Upper lobe of left lung (tissue), 6 donors: ENCODE measurements at places on chromosomes 5 and 9.

DNA sequence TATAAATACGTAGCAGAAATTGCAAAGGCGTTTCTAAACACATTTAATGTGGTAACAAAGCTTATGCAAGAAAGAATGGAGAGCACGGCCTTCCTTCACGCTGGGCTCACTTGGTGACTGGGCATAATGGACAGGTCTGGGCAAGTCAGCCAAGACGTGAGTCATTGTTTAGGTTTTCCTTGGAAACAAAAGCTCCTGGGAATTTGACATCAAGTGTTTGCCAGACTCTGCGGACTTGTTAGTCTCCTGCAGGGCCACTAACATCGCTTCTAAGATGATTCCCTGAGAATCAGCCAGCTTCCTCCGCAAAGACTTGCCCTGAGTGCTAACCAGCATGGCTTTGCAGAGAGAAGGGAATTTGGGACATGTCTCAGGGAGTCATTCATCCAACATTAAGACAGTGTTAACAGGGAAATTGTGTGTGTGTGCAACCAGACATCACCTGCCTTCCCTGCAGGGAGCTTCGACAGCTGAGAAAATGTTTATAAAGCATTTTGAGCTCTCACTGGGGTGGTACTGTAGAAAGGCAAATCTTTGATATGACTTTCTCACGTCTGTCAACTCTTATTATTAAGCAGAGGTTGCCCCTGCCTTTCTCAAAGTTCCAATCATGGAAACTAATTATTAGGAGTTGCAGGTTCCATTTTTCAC lies 182.5 kb downstream of the NTRK2 start:
- no peak for DNase-seq

DNA sequence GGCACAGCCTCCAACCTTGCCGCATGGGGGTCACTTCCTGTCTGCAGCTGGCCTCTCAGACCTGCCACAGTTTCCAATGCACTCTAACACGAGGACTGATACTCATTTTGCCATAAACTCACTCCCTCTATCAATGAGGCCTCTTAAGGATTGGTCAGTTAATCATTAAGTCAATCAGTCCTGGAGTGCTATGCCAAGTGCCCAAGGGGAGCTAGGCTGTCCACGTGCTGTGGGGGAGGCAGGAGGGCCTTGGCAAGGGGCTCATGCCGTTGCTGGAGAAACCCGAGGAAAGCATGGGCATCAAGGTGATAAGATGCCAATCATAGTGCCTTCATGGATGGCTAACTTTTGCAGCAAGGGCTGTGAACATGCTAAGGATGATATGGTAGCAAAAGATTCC lies 1.7 kb upstream of the ALDH1B1 start:
- no peak for DNase-seq

DNA sequence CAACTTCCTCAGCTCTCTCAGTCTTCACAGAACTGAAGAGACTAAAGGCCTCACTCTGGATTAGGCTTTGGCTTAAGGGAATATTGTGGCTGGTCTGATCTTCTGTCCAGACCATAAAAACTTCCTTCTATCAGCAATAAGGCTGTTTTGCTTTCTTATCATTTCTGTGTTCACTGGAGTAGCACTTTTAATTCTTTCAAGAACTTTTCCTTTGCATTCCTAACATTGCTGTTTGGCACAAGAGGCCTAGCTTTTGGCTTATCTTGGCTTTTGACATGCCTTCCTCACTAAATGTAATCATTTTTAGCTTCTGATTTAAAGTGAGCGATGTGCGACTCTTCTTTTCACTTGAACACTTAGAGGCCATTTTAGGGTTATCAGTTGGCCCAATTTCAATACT lies 88.7 kb upstream of the ACOT12 start:
- DNase-seq = no peak

DNA sequence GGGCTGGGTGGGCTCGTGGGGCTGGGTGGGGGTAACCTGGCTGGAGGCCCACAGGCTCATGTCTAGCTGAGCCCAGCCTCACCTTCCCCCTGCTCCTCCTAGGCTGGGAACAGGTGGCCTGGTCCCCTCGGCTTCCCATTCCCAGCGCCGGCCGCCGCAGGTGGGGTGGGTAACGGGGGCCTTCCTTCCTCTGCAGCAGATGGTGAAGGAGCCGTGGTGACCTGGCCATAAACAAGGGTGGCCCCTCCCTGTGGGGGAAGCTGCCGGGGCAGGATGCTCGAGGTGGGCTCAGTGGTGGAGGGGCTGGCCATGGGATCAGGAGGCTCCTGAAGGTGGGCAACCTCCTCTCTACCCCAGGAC lies 41.0 kb upstream of the EGFL7 start:
- DNase-seq = peak; percentile 80

GRCh38 chr9:99590410-99590809 lies 231.3 kb upstream of the NR4A3 start:
- no peak for DNase-seq

GRCh38 chr9:22382331-22382730 lies 64.3 kb upstream of the DMRTA1 start:
- no peak for DNase-seq

DNA sequence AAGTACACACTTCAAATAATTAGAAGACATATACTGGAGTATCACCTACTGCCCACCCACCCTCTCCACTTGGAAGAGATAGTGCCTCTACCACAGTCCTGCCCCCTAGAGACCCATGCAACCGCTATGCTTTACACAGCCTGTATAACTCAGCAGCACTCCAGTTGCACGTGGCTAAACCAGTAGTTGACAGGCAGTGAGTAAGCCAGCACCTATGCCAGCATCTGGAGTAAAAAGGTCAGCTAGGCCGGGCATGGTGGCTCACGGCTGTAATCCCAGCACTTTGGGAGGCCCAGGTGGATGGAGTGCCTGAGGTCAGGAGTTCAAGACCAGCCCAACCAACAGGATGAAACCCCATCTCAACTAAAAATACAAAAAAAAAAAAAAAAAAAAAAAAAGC lies 356.4 kb downstream of the NR2F1-AS1 start:
- DNase-seq = no peak

DNA sequence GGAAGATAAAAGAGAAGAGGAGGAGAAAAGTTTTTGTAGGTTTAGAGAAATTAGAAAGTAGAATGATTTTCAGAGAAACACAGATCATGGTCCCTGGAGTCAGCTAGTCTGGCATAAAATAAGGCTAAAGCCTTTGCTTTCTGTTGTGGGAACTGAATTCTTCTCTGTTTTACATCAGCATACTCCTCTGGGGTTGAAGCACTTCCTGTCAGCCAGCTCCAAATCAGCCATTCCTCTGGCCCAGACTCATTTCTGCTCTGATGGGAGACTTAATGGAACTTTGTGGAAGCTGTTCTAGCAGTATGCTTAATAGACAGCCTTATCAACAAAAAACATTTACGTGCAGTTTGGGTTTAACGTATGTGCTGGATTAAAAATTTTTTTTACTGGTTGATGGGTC lies 143.2 kb downstream of the HMHB1 start:
- DNase-seq = no peak

- DNase-seq = no peak
Measured at GRCh38 chr5:154058055-154059038, 19.6 kb downstream of the MFAP3 start.

GRCh38 chr5:56352808-56353590 lies 119.9 kb upstream of the ANKRD55 start:
- no peak for DNase-seq

DNA sequence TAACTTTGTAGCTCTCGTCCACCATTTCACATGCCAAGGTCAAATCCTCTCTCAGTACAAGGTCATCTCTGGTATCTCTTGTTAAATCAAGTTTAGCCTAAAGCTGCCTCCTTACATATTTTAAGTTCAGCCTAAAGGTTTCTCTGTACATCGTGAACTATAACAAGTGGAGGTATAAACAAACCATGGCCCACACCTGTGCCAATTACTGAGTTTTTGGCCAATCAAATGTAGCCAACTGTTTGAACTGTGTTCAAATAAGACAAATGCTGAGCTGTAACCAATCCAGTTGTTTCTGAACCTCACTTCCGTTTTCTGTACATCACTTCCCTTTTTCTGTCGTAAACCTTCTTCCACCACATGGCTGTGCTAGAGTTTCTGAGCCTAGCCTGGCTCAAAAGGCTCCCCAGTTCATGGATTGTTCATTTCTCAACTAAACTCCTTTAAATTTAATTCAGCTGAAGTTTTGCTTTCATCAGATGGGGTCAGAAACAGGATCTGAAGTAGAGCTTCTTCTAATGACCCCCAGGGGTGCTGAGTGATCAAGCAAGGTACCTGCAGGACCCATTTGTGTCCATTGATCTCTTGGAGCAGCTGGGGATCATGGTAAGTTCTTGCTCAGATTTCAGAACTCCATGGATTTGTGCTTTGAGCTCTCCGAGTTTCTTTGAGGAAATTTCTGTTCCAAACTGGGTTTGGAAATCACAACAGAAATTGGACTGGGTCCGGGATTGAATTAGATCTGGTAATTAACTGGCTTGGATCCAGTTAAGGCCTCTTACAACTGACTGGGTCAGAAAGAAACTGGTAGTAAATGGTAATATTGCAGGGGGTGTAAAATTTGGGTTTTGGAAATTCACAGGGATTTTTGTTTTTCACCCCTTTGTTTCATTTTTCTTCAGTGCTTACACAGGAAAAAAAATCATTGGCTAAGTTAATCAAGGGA lies 11.0 kb upstream of the NANS start:
- no peak for DNase-seq

DNA sequence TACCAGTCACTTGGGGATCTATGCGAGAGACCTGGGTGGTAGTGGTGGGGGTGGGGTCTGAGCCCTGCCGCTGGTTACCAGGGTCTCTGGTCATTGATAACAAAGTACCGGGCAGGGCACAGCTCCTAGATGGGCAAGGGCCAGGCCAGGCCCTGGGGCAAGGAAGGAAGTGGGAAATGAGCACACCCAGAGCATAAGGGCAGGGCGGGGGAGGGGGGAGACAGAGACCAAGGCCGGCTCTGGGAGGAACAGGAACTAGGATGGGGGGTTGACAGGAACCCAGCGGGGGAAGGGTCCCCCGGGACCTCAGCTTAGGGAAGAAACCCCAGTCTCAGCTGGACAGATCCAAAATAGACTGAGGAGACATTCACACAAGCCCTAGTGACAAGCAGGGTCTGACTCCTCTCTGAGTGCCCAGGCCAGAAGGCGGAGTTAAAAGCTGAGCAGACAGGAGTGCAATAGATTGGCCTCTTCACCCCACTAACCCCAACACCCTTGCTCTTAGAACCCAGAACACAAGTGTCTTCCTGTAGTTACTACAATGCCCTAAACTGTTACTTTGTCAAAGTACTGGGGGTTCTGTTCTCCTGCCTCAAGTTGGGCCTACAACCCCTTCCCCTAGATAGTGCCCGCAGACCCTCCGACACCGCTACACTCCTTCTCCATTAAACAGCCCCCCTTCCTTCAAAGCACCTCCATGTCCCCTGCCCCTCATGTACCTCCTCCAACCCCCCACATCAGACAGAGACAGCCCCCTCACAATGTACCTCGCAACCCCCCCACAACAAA lies 628 bp downstream of the ATOSB start:
- no peak for DNase-seq
